ENCODE measurements at places on chromosomes 16 and 17. TPM values are rescaled to one million over a fixed set of nuclear protein-coding genes. Genes with fewer than 3 reads are reported as not detected.
A peak's percentile ranks its signal among the peaks of the same experiment; 100 is the strongest.

CSH2 gene
- not detected for polyA plus RNA-seq

GRCh38 chr16:84827131-84827574 lies 7.4 kb downstream of the CRISPLD2 start:
- no peaks in the 10 kb centered on the region for H3K27me3 ChIP-seq
- no peak overlapping the region for H3K4me3 ChIP-seq
- DNase-seq: no peak
- no peak overlapping the region for H3K27ac ChIP-seq
- H3K36me3 ChIP-seq: no peaks in the 10 kb centered on the region

- no peaks in the 10 kb centered on the region for H3K27me3 ChIP-seq
- H3K36me3 ChIP-seq: peaks cover 19% of the 10 kb centered on the region
- H3K27ac ChIP-seq: no peak overlapping the region
- H3K4me3 ChIP-seq: no peak overlapping the region
- DNase-seq: no peak
Observed at GRCh38 chr17:35056013-35056412, 7.5 kb downstream of the RFFL start.

- H3K36me3 ChIP-seq: no peaks in the 10 kb centered on the region
- H3K4me1 ChIP-seq: no peaks in the 10 kb centered on the region
- no peaks in the 10 kb centered on the region for H3K27me3 ChIP-seq
- no peak for DNase-seq
- no peak overlapping the region for H3K4me3 ChIP-seq
Observed at GRCh38 chr17:38534498-38534885, 71.3 kb downstream of the SRCIN1 start.

- no peak for DNase-seq
- H3K4me3 ChIP-seq: no peak overlapping the region
- peaks cover 52% of the 10 kb centered on the region for H3K4me1 ChIP-seq
- no peak overlapping the region for H3K27ac ChIP-seq
- no peaks in the 10 kb centered on the region for H3K27me3 ChIP-seq
Observed at GRCh38 chr17:40535438-40535837, 29.8 kb downstream of the CCR7 start.

DNA sequence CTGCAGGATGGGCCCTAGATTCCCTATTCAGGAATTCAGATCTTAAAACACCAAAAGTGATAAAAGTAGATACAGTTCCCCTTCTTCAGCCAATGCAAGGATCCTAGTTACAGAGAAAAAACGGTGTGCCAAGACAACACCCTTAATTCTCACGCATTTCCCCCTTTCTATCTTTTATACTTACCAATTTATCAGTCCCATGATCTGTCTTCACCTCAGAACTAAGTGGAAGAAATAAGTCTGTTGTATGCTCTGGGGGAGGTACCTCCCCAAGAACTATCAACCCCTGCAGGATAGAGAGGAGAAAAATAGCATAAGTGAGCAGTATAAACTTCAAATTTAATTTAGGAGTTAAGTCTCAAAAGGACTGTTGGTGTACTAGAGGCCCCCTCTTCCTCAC lies 83.2 kb downstream of the STH start:
- no peak for DNase-seq
- peaks cover 34% of the 10 kb centered on the region for H3K36me3 ChIP-seq
- no peaks in the 10 kb centered on the region for H3K27me3 ChIP-seq
- H3K4me1 ChIP-seq: peaks cover 11% of the 10 kb centered on the region

DNA sequence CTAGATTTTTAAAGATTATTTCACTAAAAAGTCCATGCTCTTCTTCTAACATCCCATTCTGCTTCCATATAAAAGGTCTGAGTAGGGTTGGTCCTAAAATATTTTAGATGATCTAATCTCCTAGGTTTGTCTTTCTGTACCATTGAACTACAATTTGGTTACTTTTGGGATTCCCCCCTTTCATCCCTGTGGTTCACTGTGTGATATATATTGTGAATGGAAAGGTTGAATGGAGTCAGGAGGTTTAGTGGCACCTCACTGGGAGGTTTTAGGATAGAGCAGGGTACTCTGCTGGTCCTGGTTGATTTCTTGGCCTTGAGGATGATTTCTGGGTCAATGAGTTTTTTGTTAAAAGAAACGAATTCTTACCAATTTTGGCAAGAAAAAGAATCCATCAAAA lies 29.5 kb downstream of the MAP2K6 start:
- no peak for DNase-seq
- no peaks in the 10 kb centered on the region for H3K27me3 ChIP-seq
- no peak overlapping the region for H3K4me3 ChIP-seq
- no peak overlapping the region for H3K27ac ChIP-seq
- no peaks in the 10 kb centered on the region for H3K36me3 ChIP-seq

DNA sequence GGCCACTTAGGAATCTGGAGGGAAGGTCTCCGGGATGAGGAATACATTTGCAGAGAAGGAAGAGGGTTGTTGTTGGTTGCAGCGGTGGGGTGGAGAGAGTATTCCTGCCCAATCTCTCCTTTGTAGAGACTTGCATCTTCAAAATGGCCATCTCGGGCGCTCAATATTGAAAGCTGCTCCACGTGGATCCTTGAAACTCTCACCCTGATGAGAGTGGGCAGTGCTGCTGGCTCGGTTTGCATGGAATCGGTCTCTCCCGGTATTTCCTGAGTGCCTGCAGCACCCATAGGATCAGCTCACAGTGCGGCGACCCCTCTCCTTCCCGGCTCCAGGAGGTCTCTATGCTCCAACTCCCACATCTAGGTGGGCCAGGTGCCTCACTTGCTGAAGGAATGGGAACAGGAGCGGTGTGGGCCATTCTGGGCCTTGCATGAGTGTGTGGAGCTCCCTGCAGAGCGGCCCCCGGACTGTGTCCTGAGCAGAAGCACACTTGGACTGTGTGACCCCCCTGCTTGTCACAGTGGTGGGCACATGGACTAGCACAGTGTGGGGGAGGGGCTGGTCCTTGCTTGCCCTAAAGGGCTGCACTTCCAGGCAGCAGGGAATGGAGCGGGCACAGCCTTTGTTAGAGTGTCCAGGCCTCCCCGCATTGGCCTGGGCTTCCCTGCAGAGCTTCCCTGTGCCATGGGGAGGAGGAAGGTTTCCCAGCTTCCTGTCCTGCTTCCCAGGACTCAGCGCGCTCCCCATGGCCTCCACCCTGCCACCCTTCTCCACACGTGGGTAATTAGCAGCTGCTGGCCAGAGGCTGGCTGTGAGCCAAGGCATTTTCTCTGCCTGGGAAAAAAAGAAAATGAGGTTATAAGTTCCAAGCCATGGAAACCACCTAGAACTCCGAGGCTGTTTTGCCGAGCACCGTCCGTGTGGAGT lies 139.3 kb downstream of the IRF8 start:
- DNase-seq: no peak
- no peak overlapping the region for H3K4me3 ChIP-seq
- no peaks in the 10 kb centered on the region for H3K36me3 ChIP-seq
- no peaks in the 10 kb centered on the region for H3K4me1 ChIP-seq
- H3K27me3 ChIP-seq: no peaks in the 10 kb centered on the region

- peak; percentile 41 for DNase-seq
- H3K36me3 ChIP-seq: peaks cover 31% of the 10 kb centered on the region
- H3K27me3 ChIP-seq: no peaks in the 10 kb centered on the region
- peaks cover 73% of the 10 kb centered on the region for H3K4me1 ChIP-seq
Observed at GRCh38 chr17:49760932-49761558, 2.9 kb downstream of the FAM117A start.

Measured in CD4-positive, CD25-positive, alpha-beta regulatory T cell (primary cell).